NCI-H1930 (cell line): ENCODE measurements at places on chromosomes 1 and 21.

GRCh38 chr1:174988539-174988938 is 11.2 kb upstream of the CACYBP start:
- no peak for DNase-seq

- no peak for DNase-seq
Observed at GRCh38 chr1:61132645-61133334, 50.4 kb downstream of the NFIA start.

GRCh38 chr1:97196825-97197516 is 475.4 kb downstream of the PTBP2 start:
- no peak for DNase-seq

DNA sequence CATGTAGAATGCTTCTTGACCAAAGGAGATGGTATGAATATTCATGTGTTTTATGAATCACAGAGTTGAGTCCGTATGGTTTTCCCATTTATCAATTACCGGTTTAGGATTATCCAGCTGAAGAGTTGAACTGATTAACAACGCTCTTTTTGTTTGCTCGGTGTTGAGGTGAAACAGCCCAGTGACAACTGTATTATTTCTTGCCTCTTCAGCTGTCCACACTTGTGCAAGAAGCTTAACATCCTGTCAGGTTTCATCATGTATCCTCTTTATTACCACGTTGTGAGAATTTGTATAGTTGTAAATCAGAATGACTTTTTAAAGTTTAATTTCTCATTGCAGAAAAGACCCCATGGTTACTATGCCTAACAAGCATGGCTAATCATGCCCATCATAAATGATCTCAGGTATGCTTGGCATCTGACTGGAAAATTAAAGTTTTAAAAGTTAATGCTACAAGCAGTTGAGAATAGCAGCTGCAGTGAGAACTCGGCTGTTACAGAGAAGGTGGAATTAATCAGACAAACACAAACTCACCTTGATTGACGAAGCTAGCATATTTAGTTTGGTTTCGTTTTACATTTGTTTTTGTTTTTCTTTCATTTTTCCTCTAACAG is 563.2 kb upstream of the ADGRL2 start:
- no peak for DNase-seq
